CD4-positive, alpha-beta T cell treated with Interferon alpha-2 for 1 hour (primary cell): ENCODE measurements at places on chromosomes 3 and 15.

DNA sequence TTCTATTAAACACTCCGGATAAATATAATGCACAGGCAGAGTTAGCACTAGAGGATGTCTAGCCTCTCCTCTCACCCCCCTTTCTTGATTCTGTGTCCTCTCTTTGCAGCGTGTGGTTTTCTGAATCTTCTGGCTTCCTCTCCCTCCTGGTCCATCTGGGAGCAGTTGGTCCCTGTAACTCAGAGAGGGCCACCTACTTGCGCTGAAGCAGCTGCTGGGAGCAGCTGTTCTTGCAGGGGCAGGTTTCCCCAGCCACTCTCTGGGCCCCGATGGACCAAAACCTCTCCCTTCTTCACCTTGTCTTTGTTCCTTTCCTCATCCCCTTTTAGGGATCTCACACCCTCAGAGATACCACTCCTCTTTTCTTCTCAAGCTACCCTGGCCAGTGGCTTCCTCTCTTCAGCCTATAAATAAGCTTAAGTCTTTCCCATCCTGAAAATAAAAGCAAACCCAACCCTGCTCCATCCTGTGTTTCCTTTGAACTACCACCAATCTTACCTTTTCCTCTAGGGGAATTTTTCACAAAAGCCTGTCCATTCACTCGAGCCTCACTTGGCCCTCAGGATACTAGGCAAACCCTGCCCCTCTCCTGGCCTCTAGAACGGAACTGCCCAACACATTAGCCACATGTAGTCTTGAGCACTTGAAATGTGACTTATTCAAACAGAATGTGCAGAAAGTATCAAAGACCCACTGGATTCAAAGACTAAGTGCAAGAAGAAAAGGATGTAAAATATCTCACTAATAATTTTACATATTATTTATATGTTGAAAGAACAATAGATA, 59.7 kb downstream of the STARD5 start:
- DNase-seq, result no peak

GRCh38 chr3:118527514-118528044, 507.1 kb downstream of the IGSF11 start:
- no peak for DNase-seq

- no peak for DNase-seq
Observed at GRCh38 chr3:149850787-149851584, 38.0 kb downstream of the RNF13 start.

DNA sequence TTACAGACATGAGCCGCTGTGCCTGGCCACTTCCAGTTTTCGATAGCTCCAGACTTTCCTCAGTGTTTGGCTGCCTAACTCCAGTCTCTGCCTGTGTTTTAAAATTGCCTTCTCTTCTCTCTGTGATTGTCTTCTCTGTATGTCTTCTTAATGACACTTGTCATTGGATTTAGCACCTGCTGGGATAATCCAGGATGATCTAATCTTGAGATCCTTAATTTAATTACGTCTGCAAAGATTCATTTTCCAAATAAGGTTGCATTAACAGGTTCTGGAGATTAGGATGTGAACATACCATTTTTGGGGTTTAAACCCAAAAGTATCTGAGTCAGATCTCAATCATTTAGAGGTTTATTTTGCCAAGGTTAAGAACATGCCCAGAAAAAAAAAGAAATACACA, 222.2 kb upstream of the PDZRN3 start:
- DNase-seq, result no peak

DNA sequence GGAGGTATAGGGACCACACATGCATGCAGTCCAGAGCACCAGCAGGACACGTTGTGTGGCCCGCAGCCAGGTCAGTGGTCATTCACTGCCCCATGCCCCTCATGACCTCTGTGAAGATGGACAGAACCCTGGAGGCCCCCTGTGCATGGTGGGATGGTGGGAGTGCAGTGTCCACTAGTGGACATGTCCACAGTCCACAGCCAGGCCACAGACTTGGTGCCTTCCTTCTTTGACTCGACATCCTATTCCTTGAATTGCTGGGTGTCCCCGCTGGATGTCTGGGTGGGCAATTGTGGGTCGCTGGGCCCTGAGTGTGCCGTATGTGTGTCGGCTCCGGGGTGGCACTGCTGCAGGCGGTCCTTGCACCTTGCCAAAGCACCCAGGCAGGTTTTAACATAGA, 35.7 kb downstream of the KLF15 start:
- no peak for DNase-seq

DNA sequence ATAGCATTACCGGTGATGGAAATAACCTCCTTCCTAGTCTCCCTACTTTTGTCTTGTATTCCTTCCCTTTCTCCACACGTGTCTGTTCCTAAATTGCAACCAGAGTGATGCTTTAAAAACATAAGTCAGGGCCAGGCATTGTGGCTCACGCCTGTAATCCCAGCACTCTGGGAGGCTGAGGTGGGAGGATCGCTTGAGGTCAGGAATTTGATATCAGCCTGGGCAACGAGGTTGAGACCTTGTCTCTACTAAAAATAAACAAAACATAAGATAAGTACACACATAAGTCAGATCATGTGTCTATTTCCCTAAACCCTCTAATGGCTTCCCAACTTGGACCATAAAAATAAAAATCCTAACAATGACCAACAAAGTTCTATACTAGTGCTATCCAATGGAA, 18.4 kb downstream of the ARMC8 start:
- DNase-seq, result no peak

GRCh38 chr3:66665021-66665695, 164.3 kb upstream of the LRIG1 start:
- DNase-seq, result no peak

- no peak for DNase-seq
Observed at GRCh38 chr3:29335438-29335837, 54.6 kb downstream of the RBMS3 start.

DNA sequence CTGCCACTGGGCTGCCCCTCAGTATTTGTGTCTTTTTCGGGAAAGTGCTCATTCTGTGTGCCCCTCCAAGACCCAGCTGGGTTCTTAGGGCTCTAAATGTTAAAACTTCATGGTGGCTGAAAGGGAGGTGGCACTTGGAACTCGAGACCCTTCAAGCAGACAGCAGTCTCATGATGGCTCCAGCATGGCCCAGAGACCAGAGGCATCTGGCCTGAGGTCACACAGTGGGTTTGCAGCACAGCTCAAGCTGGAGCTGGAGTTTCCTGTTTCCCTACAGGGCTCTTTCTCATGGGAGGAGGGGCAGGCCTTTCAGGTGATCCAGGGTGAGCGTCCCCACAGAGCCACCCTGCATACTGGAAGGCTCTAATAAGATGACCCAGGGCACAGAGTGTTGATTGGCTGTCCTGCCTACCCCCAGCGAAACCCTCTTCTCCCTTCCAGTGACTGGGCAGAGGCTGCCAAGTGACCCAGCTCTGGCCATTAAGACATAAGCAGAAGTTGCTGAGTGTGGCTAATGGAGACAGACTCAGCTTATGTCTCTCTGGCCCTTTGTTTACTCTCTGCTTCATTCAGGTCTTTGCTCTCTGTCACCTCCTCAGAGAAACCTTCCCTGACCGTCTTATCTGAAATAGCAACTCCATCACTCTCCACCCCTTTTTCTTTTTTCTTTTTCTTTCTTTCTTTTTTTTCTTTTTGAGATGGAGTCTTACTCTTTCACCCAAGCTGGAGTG, 166.6 kb upstream of the SMAD3 start:
- DNase-seq, result no peak

DNA sequence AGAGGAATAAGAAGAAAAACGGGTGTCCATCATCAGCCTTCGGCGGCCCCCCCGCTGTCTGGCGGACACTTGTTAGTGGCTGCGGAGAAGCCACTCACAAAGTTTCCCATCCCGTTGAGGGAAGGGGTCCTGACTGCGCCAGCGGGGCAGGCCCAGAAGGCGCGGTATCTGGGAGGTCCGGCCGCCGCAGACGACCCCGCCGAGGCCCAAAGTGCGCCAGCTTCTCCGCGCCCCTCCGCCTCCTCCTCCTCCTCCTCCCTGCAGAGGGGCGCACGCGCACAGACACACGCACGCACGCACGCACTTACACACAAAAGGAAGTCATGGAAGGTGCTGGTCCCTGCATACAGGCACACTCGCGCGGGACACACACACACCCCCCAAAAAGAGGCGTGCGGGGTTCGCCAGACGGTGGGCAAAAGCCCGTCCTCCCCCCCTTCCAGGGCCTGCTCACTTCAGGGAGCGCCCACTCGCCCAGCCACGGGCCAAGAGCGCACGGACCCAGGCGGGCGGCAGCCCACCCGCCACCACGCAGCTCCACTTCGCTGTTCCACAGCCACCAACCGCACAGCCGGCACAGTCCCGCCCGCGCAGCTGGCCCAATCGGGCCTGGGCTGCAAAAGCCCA, 18.0 kb downstream of the ZNF148 start:
- peak; percentile 55 for DNase-seq

GRCh38 chr3:150135287-150135721, 164.6 kb upstream of the PFN2 start:
- no peak for DNase-seq

DNA sequence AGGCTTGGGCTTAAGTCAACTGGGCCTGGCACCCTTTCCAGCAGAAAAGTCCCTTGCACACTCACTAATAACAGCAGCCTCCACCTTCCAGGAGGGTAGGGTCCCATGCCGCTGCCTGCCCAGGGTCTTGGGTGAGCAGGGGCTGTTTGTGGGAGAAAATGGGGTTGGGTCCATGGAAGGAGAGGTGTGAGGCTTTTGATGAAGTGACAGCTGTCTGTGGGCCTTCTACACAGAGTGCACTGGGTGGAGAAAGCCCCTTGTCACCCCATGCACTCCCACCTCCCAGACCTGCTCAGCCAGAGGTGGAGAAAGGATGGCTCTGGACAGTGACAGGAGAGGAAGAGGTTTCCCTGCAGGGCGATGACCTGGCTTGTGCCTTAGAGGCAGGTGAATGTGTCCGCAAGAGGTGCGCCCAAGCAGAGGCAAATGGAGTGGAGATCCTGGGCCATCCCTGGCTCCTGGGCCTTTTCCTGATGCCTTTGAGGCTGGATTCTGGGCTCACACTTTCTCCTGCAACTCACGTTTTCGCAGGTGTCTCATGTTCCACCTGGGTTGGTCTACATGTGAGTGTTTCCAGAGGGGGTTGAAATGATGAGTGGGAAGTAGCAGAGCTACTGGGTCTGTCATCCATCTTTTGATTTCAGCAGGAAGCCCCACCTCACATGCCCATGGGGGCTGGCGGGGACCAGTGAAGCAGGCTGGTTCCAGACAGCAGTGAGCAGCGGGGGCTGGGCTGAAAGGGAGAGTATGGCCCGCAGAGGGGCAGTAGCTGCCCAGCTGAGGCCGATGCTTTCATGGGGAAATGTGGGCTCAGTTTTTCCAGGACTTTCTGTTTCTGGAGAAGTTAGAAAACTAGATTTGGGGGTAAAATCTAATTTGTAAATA, 85.2 kb upstream of the PRR23E start:
- DNase-seq, result no peak

DNA sequence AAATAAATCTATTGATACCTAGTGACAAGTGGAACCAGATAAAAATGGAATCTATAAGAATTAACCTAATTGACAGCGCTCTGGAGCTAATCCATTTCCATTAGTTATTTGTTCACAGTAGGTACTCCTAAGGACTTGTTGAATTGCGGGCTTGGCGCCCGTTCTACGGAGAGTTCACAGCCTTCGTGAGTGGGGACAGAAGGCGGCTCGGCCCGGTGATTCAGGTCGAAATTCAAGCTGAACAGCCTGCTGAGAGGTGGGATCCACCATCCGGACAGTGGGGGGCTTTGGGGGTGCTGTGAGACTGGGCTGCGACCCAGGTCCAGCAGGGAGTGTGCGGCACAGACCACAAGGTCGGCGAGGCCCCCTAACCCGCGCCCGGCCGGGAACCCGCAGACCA, 779 bp upstream of the CTNNB1 start:
- DNase-seq, result no peak

- no peak for DNase-seq
Observed at GRCh38 chr3:165920984-165921383, 83.8 kb upstream of the BCHE start.

- DNase-seq, result no peak
Observed at GRCh38 chr15:78059110-78059839, 18.2 kb downstream of the TBC1D2B start.

DNA sequence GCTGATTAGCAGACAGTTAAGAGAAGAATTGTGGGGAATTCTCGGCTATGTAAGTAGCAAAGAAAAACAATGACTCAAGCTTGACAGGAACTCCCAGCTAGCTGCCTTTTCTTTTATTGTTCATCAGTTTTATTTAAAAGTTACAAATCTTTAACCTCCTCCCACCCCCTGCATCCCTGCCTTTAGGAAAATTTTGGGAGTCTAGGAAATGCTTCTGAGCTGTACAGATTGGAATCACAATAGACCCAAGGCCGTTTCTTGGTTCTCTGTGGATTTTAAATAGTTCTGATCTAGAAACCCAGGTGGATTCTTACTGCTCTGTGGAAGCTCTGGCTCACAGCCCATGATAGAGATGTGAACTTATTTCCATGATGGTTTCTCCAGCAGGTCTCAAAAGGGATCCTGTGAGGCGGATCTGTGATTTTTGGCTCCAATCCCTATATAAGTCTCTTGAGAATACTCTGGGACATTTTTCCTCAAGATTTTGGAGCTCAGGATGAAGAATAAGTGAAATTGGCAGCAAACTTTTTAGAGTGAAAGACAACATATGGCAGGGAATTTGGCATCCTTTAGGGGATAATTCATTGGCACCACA, 312.3 kb downstream of the EPHA3 start:
- DNase-seq, result no peak

- DNase-seq, result no peak
Observed at GRCh38 chr3:149898771-149899170, 71.9 kb downstream of the PFN2 start.
